ENCODE measurements at places on chromosomes 7 and 10.

DNA sequence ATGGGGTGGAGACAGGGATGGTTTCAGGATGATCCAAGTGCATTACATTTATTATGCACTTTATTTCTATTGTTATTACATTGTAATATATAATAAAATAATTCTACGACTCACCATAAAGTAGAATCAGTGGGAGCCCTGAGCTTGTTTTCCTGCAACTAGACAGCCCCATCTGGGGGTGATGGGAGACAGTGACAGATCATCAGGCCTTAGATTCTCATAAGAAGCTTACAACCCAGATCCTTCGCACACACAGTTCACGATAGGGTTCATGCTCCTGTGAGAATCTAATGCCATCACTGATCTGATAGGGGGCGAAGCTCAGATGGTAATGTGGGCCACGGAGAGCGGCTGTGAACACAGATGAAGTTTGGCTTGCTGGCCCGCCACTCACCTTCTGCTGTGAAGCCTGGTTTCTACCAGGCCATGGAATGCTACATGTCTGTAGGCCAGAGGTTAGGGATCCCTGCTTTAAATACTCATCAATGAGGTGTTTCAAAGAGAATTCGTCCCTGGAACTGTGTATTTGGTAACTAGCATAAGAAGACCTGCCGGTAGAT lies 21.2 kb upstream of the PRKCQ start:
- DNase-seq = no peak

GRCh38 chr7:104809906-104810305 lies 204.1 kb upstream of the KMT2E start:
- no peak for DNase-seq

GRCh38 chr7:84271543-84271942 lies 77.0 kb upstream of the SEMA3A start:
- no peak for DNase-seq

DNA sequence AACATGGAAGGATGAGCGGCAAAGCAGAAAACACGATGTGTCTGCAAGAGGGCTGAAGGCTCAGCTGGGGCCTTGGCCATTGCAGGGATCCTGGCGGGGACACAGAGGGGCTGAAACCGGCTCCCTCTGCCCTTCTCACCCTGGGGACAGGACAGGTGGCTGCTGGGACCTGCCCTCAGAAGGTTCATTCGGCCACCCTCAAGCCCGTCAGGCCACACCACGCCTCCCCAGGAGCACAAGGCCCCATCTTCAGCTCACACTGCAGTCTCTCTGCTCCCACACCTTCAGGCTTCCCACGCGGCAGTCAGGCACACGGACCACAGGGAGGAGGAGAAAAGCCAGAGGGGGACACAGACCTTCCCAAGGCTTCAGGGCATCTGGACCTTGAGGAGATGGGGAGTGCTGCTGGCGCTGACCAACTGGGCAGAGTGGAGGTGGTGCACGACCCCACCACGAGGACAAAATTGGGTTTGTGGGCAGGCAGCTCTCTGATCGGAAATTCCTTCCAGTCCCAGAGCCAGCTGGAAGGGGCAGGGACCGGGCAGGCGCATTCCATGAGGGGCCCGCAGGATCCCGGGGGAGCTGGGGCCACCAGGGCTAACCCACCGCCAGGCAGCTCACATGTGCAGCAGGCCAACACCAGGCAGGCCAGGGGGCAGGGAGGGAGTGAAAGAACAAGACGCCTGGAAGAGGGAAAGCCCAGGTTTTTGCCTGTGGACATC lies 104.0 kb downstream of the MAD1L1 start:
- no peak for DNase-seq

- no peak for DNase-seq
These were observed 298.5 kb downstream of the GLRX3 start for GRCh38 chr10:130434446-130435385.

- no peak for DNase-seq
These were observed 150.4 kb downstream of the PRKG1 start for GRCh38 chr10:51224671-51225161.

- DNase-seq = no peak
These were observed 83.0 kb upstream of the ADRB1 start for GRCh38 chr10:113960617-113961181.

DNA sequence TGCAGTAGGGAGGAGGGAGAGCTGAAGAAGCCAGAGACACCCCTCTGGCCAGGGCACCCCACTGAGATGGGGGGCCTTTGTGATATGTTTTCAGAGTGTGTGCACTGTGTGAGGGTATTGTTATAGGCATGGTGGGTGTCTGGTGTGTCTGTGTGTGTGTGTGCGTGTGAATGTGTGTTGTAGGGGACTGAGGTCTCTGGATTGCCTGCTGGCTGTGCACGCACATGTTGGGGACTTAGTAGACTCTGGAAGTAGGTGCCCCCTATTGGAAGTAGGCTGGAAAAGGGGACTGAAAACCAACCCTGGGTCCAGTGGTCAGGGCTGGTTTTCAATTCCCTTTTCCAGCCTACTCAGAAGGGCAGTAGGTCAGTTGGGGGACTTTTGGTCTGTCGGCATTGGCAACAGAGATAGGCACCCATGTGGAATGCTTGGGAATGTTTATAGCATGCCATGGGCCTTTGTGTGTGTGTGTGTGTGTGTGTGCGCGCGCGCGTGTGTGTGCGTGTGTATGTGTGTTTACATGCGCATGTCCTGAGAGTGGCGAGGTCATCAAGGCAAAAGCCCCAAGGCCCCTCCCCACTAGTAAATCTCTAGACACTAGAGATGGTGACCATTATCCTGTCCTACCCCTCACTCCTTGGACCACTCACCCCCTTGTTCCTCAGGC lies 78.8 kb downstream of the HIF1AN start:
- no peak for DNase-seq

GRCh38 chr10:126842356-126842755 lies 62.9 kb upstream of the DOCK1 start:
- no peak for DNase-seq

GRCh38 chr7:25500393-25500921 lies 272.2 kb upstream of the NPVF start:
- DNase-seq = no peak

DNA sequence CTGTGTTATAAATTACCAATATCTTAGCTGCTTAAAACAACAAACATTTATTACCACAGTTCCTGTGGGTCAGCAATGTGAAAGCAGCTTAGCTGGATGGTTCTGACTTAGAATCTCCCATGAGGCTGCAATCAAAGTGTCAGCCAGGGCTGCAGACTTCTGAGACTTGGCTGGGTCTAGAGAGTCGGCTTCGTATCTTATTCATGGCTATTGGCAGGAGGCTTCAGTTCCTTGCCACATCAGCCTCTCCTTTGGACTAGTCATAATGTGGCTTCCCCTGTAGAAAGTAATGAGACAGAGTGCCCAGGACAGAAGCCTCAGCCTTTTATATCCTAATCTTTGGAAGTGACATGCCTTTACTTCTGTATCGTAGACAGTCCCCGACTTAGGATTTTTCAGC lies 27.3 kb downstream of the RALA start:
- no peak for DNase-seq
